Stimulated activated CD8-positive, alpha-beta memory T cell treated with anti-CD3 and anti-CD28 coated beads, Interleukin-15, amount 100 ng/mL, for 48 hours (primary cell): ENCODE measurements at places on chromosomes 7 and 10.

- DNase-seq: no peak
Measured at GRCh38 chr10:121368347-121369025, 229.8 kb downstream of the FGFR2 start.

- no peak for DNase-seq
Measured at GRCh38 chr7:152162287-152162686, 136.8 kb downstream of the GALNT11 start.

GRCh38 chr10:123687758-123688157 lies 21.6 kb downstream of the GPR26 start:
- no peak for DNase-seq

DNA sequence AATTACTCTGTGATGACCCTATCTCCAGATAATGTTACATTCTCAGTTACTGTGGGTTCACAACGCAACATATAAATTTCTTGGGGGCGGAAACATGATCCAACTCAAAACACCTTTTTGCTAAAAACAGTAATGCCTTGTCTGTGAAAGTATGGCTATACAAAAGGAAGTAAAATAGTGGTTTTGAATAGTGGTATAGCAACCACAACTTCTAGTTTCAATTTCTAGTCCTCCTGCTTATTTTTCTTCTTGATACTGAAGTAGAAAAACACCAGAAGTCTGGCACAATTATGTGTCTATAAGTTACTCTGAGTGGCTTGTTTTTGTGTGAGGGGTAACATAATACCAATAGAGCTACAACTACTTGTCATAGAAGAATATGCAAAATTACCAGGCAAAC lies 21.5 kb upstream of the ZNF800 start:
- no peak for DNase-seq
